Fibroblast of lung (primary cell): ENCODE measurements at places on chromosomes 7 and 10.
A peak's percentile ranks its signal among the peaks of the same experiment; 100 is the strongest.

- no peaks in the 10 kb centered on the region for H3K27me3 ChIP-seq
- H3K4me3 ChIP-seq, result no peak overlapping the region
- peaks cover 2% of the 10 kb centered on the region for H3K36me3 ChIP-seq
- no peaks in the 10 kb centered on the region for H3K4me1 ChIP-seq
- H3K27ac ChIP-seq, result no peak overlapping the region
Measured at GRCh38 chr7:77907281-77907680, 108.7 kb downstream of the PHTF2 start.

DNA sequence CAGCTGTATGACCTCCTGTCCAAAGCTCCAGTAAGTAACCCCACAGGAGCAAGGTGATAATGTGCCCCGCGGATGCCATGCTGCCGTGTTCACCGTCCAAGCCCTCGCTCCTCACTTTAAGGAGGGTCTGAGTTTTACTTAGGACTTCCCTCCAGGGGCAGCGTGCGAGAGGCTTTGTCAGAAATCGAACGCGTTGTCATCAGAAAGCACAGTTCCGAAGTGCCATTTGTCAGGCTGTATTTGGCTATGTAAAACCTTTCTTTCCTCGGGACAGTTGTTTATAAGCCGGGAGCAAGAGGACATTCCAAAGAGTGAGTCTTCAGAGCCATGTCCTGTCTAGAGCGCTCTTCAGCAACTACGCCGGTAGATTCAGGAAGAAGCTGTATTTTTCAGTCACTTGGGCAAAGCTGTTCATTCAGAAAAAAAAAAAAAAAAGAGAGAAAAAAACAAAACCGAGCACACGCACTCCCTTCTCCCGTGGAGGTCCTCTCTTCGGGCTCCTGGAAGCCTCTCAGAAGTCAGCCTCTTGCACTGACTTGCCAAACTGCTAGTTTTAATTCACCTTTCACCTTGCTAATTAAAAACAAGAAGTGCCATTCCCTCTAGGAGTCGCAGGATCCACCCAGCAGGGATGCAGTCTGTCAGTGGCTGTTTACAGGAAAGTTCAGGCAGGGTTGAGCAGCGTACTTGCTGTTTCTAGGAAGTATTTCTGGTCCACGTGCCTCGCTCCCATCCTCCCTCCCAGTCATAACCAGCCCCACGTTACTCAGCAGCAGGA is at the start of gene SEMA3E:
TSS of gene SEMA3E (minus strand) at position 676 of the 778 bp plus-strand sequence.
- H3K36me3 ChIP-seq, result no peaks in the 10 kb centered on the region
- DNase-seq, result peak; percentile 72
- no peak within 1 kb of the TSS for H3K27ac ChIP-seq
- H3K4me3 ChIP-seq, result peak within 1 kb of the TSS; percentile 41

GRCh38 chr7:100353685-100354330 is 4.1 kb upstream of the PILRB start:
- H3K27ac ChIP-seq, result no peak overlapping the region
- no peaks in the 10 kb centered on the region for H3K4me1 ChIP-seq
- no peaks in the 10 kb centered on the region for H3K27me3 ChIP-seq
- H3K36me3 ChIP-seq, result peaks cover 25% of the 10 kb centered on the region
- no peak overlapping the region for H3K4me3 ChIP-seq

GRCh38 chr10:48292616-48293015 is 13.9 kb upstream of the MAPK8 start:
- no peaks in the 10 kb centered on the region for H3K4me1 ChIP-seq
- H3K4me3 ChIP-seq, result no peak overlapping the region
- no peak for DNase-seq
- peaks cover 7% of the 10 kb centered on the region for H3K27me3 ChIP-seq
- no peak overlapping the region for H3K27ac ChIP-seq

- DNase-seq, result peak; percentile 49
- H3K4me1 ChIP-seq, result peaks cover 4% of the 10 kb centered on the region
- no peaks in the 10 kb centered on the region for H3K27me3 ChIP-seq
- H3K27ac ChIP-seq, result no peak overlapping the region
- H3K4me3 ChIP-seq, result no peak overlapping the region
- no peaks in the 10 kb centered on the region for H3K36me3 ChIP-seq
Measured at GRCh38 chr10:12717981-12718707, 283.4 kb downstream of the CCDC3 start.

- peaks cover 15% of the 10 kb centered on the region for H3K36me3 ChIP-seq
- H3K27me3 ChIP-seq, result no peaks in the 10 kb centered on the region
- H3K27ac ChIP-seq, result no peak overlapping the region
- peak overlapping the region; percentile 85 for H3K4me3 ChIP-seq
Measured at GRCh38 chr7:100434297-100435144, 1.8 kb downstream of the PPP1R35 start.

DNA sequence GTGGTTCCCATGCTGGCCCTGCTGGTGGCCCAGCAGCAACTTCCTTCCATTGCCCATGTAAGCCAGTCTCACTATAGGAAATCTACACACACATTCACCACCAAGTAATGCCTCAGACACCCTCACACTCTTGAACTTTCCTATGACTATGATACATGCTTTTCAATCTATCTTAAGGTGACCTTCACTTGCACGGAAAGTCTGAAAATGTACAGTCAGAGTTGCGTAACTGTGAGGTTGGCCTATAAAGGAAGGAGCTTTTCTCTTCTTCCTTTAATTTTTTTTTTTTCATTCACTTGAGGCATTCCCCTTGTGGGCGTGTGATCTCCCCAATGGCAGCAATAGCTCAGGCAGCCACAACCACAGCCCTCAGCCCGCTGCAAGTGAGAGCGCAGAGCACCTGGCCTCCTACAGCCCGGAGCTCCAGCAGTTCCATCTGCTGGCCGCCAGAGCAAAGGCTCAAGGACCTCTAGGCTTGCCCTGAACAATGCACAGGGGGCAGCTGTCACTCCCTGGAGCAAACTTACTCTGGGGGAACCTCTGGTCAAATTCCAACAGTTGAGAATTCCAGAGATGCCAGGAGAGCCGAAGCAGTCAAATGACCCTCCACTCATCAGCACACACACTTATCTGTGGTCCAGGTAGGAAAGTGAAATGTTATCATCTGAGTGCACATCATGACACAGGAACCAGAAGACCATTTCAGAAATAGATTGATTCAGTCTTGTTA is 123.1 kb upstream of the ADO start:
- no peaks in the 10 kb centered on the region for H3K36me3 ChIP-seq
- no peaks in the 10 kb centered on the region for H3K4me1 ChIP-seq
- H3K27ac ChIP-seq, result no peak overlapping the region
- no peak overlapping the region for H3K4me3 ChIP-seq

- DNase-seq, result peak; percentile 80
- no peaks in the 10 kb centered on the region for H3K36me3 ChIP-seq
- H3K27ac ChIP-seq, result no peak overlapping the region
- H3K27me3 ChIP-seq, result no peaks in the 10 kb centered on the region
- H3K4me3 ChIP-seq, result no peak overlapping the region
Measured at GRCh38 chr10:58291538-58292174, 22.7 kb downstream of the CISD1 start.

GRCh38 chr10:75166623-75166972 is 44.0 kb upstream of the VDAC2 start:
- no peaks in the 10 kb centered on the region for H3K36me3 ChIP-seq
- H3K27me3 ChIP-seq, result no peaks in the 10 kb centered on the region
- no peak overlapping the region for H3K27ac ChIP-seq
- no peak for DNase-seq
- no peak overlapping the region for H3K4me3 ChIP-seq
- no peaks in the 10 kb centered on the region for H3K4me1 ChIP-seq

- no peaks in the 10 kb centered on the region for H3K4me1 ChIP-seq
- H3K27ac ChIP-seq, result no peak overlapping the region
- no peak for DNase-seq
- no peaks in the 10 kb centered on the region for H3K27me3 ChIP-seq
- peaks cover 2% of the 10 kb centered on the region for H3K36me3 ChIP-seq
Measured at GRCh38 chr10:855079-855478, 76.4 kb downstream of the LARP4B start.

DNA sequence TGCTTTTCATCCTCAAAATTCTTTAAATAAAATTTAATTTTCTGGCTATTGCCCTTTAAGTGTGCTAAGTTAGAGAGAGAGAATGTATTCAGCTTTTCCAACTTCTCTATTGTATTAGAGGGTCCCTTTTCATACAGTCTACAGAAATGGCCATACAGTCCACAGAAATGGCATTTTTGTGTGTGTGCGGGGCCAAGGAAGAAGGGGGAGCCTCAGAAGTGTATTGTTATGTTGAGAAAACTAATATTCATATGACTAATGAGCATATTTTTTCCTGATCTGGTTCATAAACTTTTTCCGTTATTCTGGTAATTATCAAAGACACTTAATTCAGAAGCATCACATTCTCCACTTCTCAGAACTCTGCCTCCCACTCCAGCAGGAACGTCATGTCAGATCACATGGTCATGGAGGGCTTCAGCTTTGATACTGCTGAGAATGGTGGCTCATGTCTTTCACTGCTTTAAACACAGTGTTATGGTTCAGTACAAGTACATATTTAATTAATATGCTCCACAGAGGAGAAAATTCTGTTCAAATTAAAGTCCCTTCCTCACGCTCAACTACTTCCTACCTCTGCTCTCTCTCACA is 37.1 kb downstream of the ELMO1 start:
- H3K4me3 ChIP-seq, result no peak overlapping the region
- no peaks in the 10 kb centered on the region for H3K4me1 ChIP-seq
- no peak overlapping the region for H3K27ac ChIP-seq
- H3K36me3 ChIP-seq, result no peaks in the 10 kb centered on the region
- H3K27me3 ChIP-seq, result no peaks in the 10 kb centered on the region
- DNase-seq, result no peak

- no peaks in the 10 kb centered on the region for H3K27me3 ChIP-seq
- DNase-seq, result no peak
- no peak overlapping the region for H3K4me3 ChIP-seq
- H3K4me1 ChIP-seq, result no peaks in the 10 kb centered on the region
- no peak overlapping the region for H3K27ac ChIP-seq
Measured at GRCh38 chr10:58897708-58898107, 278.7 kb upstream of the PHYHIPL start.

DNA sequence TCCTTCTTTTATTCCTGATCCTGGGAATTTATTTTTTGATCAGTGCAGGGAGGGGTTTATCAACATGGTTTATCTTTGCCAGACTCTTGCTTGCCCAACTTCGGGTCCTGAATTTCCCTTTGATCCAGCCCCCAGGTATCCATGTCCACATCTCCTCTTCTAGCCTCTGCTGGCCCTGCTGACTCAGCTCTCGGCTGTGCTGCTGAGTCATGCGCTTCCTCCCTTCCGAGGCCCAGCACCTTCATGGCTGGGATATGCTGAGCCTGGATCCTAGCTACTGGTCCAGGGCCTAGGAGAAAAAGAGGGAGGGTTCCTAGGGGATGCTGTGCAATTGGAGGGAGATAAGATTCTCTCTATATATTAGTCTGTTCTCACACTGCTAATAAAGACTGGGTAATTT is 380.7 kb upstream of the SHH start:
- peak; percentile 9 for DNase-seq
- no peak overlapping the region for H3K4me3 ChIP-seq
- no peaks in the 10 kb centered on the region for H3K36me3 ChIP-seq
- H3K27ac ChIP-seq, result no peak overlapping the region
- no peaks in the 10 kb centered on the region for H3K27me3 ChIP-seq

DNA sequence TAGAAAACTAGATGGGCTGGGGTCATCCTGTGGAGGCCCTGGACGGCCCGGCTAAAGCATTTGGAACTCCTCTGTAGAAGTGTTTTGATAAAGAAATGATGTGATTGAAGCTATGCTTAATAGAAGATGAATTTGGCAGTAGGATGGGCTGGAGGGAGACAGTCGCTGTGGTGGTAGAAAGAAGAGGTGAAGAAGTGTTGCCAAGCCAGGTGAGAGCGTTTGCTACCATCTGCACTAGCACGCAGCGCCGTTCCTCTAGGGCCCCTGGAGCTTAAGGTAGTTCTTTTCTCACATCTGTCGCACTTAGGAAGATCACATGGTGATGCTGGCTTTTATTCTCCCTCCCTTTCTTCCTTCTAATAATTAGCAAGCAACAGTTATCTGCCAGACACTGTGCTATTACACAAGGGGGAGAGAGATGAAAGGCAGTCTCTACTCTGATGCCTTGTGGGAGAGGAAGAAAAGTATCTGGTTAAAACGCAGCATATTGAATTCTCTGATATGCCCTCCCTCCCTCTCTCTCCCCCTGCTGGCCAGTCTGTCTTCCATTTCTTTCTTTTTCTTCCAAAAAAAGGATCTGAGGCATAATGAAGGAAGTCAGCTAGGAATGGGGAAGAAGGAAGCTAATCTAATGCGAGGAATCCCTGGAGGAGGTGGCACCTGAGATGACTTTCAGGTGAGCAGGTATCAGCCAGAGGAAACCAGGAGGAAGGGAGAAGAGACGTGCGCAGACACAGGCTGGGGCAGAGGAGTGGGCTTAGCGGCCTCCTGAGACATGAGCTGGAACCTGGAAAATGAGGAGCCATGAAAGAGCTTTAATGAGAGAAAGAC is 162.3 kb upstream of the KLF14 start:
- no peak overlapping the region for H3K4me3 ChIP-seq
- H3K27me3 ChIP-seq, result no peaks in the 10 kb centered on the region
- peaks cover 46% of the 10 kb centered on the region for H3K4me1 ChIP-seq
- H3K36me3 ChIP-seq, result peaks cover 37% of the 10 kb centered on the region
- H3K27ac ChIP-seq, result peak overlapping the region; percentile 86
- peak; percentile 68 for DNase-seq

DNA sequence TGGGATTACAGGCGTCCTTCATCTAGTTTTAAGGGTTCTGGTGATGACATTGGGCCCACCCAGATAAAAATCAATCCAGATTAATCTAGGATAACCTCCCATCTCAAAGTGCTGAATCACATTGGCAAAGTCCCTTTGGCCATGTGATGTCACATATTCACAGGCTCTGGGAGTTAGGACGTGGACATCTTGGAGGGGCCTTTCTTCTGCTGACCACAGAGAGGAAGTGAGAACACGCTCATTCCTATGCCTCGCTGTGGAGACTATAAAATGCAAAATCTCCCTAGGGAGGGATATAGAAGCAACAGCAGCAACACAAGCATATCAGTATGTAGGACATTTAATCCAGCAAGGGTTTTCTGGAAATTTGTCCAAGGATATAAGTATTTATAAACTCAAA is 266.0 kb upstream of the PITRM1 start:
- H3K4me3 ChIP-seq, result no peak overlapping the region
- no peaks in the 10 kb centered on the region for H3K27me3 ChIP-seq
- H3K4me1 ChIP-seq, result no peaks in the 10 kb centered on the region
- H3K36me3 ChIP-seq, result no peaks in the 10 kb centered on the region

DNA sequence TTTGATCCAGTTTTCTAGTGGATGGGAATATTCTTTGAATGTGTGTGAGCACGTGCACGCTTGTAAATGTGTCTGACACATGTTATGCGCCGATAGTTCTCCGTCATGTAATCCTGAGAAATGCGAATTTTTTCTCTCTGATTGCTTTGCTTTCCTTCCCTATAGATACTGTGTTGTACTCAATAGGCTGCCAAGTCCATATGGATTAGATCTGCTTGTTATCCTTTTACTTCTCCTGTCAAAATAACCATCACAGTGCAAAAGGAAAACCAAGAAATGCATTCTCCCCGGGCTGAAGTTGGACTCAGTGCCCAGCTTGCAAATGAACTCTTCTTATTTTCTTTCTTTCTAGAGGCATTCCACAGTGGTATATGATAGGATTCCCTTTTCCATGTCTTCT is 131.9 kb downstream of the KIAA1217 start:
- DNase-seq, result peak; percentile 9
- H3K27ac ChIP-seq, result no peak overlapping the region
- H3K36me3 ChIP-seq, result no peaks in the 10 kb centered on the region
- H3K27me3 ChIP-seq, result no peaks in the 10 kb centered on the region
- no peaks in the 10 kb centered on the region for H3K4me1 ChIP-seq
